ENCODE measurements at places on chromosomes 5 and 9. TPM values are rescaled to one million over a fixed set of nuclear protein-coding genes. Genes with fewer than 3 reads are reported as not detected.
A peak's percentile ranks its signal among the peaks of the same experiment; 100 is the strongest.

FYB1 gene
- 74.1 TPM for total RNA-seq

MBLAC2 gene
- 5.4 TPM for total RNA-seq

F2RL1 gene
- total RNA-seq, result 2.9 TPM

DNA sequence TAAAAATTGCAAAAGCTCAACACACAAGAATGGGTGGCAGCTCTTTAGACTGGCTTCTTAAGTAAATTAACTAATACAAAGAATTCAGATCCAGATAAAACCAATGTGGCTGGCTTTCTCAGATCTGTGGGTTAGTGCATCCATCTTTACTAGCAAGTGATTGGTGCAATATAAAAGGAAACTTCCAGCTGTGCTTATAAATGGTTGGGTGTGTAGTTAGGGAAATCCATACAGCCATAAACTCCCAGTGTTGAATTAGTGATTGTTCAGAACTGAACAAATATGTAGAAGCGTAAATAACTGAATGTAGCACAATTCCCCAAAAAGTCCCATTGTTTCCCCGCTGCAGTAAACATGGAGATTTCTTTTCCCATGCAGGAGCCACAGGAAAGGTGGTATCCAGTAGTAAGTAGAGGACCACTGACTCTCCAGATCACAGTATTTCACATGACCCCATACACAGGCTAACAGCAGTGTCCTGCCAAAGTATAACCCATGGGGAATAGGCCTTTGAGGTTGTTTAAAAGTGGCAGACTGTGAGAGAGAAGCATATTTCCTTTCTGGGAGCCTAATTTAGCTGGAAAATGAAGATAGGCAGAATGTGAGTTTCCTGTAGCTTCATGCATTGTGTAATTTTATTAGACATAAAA, 173.1 kb upstream of the SLC12A2 start:
- peaks cover 4% of the 10 kb centered on the region for H3K4me1 ChIP-seq
- no peak for DNase-seq
- no peak overlapping the region for H3K4me3 ChIP-seq
- H3K27me3 ChIP-seq, result no peaks in the 10 kb centered on the region

GRCh38 chr9:7094052-7094451, 336.3 kb downstream of the KDM4C start:
- H3K27ac ChIP-seq, result no peak overlapping the region
- no peak for DNase-seq
- peaks cover 1% of the 10 kb centered on the region for H3K4me1 ChIP-seq
- H3K4me3 ChIP-seq, result no peak overlapping the region

DNA sequence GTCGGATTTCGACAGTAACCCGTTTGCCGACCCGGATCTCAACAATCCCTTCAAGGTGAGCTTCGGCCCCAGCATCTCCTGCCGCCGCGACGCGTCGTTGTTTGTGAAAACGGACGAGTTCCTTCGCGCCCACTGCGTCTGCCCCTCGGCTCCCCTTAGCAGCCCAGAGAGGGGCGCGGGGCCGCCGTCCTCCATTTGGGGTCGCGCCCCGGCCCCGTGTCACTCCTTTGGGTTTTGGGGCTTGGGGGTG, 182 bp downstream of the SCAMP1 start:
- H3K27ac ChIP-seq, result peak overlapping the region; percentile 98
- H3K4me1 ChIP-seq, result peaks cover 36% of the 10 kb centered on the region
- H3K27me3 ChIP-seq, result no peaks in the 10 kb centered on the region
- no peak for DNase-seq

- H3K4me3 ChIP-seq, result no peak overlapping the region
- no peaks in the 10 kb centered on the region for H3K36me3 ChIP-seq
- H3K27ac ChIP-seq, result no peak overlapping the region
- peaks cover 21% of the 10 kb centered on the region for H3K27me3 ChIP-seq
Measured at GRCh38 chr5:96189028-96189826, 227.6 kb upstream of the ELL2 start.

GRCh38 chr5:136260656-136261055, 67.7 kb upstream of the SMIM32 start:
- no peak overlapping the region for H3K27ac ChIP-seq
- no peak overlapping the region for H3K4me3 ChIP-seq
- DNase-seq, result no peak
- H3K36me3 ChIP-seq, result no peaks in the 10 kb centered on the region
- H3K4me1 ChIP-seq, result no peaks in the 10 kb centered on the region

GRCh38 chr9:133130685-133131244, 9.7 kb upstream of the RALGDS start:
- H3K4me3 ChIP-seq, result peak overlapping the region; percentile 74
- peak overlapping the region; percentile 94 for H3K27ac ChIP-seq
- no peaks in the 10 kb centered on the region for H3K27me3 ChIP-seq
- peaks cover 7% of the 10 kb centered on the region for H3K36me3 ChIP-seq
- peak; percentile 60 for DNase-seq

DNA sequence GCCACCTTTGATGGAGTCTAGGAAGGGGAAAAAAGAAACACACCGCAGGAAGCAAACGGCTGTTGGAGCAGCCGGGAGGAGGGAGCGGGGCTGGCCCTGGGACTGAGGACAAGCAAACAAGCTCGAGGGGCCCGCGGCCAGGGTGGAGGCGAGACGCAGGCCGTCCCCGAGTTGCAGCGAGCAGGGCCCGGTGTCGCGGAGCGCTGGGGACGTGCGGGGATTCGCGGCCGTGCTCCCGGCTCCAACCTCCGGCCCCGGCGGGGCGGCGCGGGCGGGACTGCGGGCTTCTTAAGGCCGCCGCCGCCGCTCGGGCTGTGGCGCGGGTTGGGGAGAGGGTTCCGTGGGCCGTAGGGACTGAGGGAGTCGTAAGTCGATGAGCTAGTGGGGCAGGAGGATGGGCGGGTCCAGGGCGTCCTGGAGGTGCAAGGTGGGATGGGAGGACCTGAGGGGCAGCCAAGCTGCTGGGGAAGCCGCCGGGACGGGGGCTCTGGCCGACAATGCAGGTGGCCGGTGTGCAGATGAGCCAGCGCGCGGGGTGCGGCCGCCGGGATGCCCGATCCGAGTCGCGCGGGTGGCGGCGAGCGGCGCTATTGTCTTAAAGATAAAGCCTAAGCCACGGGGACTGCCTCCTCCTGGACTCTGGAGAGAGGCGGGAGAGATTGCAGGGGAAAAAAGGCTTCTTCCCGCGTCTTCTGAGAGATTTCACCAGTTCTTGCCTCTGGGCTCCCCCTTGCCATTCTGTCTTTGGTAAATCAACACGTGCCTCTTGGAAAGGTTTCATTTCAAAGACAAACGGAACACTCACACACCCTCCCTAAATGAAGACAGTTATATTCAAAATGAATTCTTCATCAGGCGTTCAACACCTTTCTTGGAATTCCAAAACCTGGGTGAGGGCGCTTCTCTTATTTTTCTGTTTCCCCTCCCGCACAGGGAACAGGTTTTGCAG, 1.6 kb upstream of the HAPLN1 start:
- no peaks in the 10 kb centered on the region for H3K4me1 ChIP-seq
- peaks cover 69% of the 10 kb centered on the region for H3K27me3 ChIP-seq
- H3K27ac ChIP-seq, result no peak overlapping the region
- no peaks in the 10 kb centered on the region for H3K36me3 ChIP-seq

DNA sequence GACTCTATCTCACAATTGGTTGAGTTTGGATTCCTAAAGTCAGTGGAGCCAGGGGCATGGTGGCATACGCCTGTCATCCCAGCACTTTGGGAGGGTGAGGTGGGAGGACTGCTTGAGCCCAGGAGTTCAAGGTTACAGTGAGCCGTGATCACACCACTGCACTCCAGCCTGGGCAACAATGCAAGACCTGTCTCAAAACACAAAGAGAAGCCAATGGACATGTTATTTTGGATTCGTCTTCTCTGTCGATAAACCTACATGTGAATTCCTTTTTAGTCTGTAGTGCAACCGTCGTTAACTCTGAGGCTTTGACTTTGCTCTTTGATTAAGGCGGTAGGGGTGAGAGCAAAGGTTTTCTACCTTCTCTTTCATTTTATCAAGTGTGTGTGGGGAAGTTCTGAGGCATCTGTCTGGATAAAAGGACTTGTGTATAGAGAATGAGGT, 142.7 kb downstream of the KDM4C start:
- H3K27ac ChIP-seq, result peak overlapping the region; percentile 30
- DNase-seq, result no peak
- peaks cover 46% of the 10 kb centered on the region for H3K4me1 ChIP-seq
- H3K36me3 ChIP-seq, result peaks cover 14% of the 10 kb centered on the region
- H3K27me3 ChIP-seq, result no peaks in the 10 kb centered on the region

DNA sequence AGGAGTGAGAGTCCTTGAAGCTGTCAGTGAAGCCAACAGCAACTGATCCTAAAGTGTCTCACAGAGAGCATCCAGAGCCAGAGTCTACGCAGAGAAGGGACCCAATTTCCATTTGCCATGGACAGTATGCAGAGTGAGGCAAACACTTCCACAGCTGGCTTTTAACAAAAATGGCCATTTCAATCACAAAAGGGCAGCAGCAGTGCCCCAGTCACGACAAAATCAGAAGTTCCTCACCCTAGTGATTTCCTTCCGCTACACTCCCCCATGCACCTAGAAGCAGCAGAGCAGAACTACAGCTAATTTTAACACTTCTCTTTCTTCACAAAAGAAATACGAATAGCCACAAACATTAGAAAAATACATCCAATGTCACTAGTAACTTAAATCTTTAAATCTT, 27.9 kb downstream of the FBXW11 start:
- H3K27ac ChIP-seq, result peak overlapping the region; percentile 12
- no peaks in the 10 kb centered on the region for H3K27me3 ChIP-seq
- DNase-seq, result no peak
- H3K36me3 ChIP-seq, result peaks cover 75% of the 10 kb centered on the region
- H3K4me1 ChIP-seq, result peaks cover 43% of the 10 kb centered on the region
- no peak overlapping the region for H3K4me3 ChIP-seq

- H3K4me3 ChIP-seq, result no peak overlapping the region
- no peaks in the 10 kb centered on the region for H3K4me1 ChIP-seq
- no peaks in the 10 kb centered on the region for H3K36me3 ChIP-seq
Measured at GRCh38 chr5:91219803-91220371, 163.2 kb downstream of the ARRDC3 start.
